NCI-H2171 (cell line): ENCODE measurements at places on chromosomes 12 and 14.

DNA sequence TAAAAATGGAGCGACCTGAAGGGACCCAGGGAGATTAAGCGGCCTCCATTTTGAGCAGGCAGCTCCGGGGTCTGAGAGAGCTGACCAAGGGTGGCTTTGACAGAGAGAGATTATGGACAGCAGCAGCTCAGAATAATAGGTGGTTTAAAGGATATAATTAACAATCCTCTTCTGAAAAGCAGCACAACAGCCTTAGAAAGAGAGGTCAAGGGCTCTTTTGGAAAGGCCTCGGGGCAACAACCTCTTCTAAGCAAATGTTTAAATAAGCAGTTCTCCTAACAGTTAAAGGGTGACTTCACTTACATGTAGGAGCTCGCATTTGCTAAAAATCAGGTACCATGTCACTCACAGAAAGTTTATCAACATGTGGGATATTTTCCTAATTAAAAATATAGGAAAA is 87.2 kb upstream of the FRMD6 start:
- no peak for DNase-seq

DNA sequence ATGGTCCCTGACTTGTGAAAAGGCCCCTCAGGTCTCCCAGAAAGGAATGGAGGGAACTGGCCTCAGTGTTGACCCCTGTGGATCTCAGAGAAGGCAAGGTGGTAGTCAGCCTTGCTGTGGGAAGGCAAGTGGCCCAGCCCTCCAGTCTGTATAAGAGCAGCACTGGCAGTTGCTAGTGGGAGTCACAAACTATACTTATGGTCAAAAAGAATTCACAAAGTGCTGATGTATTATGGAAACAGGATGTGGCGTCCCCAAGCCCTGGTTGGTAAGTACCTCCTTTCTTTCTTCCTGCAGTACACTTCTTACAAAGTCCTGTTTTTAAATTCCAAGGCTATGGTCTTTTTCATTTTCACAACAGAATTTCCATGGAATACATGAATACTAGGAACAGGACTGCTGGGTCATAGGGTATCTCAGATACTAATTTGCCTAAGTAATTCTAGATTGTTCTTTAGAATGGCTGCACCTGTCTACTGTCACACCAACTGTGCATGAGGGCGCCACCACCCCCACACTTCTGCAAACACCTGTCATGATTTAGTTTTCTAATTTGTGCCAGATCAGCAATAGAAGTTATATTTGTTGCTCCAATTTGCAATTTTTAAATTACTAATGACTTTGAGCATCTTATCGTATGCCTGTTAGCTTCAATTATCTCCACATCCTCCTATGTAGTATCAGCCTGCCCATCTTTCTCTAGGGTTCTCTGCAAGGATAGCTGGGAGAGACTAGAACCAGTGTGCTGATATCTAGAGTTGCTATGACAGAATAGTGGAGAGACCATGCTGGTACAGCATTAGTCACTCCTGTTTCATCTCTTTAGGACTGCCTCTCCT is 40.7 kb upstream of the TMEM263 start:
- no peak for DNase-seq

GRCh38 chr12:29110506-29111442 is 38.3 kb upstream of the FAR2 start:
- DNase-seq: no peak

GRCh38 chr12:49260166-49260565 is 4.7 kb upstream of the TUBA1C start:
- no peak for DNase-seq

DNA sequence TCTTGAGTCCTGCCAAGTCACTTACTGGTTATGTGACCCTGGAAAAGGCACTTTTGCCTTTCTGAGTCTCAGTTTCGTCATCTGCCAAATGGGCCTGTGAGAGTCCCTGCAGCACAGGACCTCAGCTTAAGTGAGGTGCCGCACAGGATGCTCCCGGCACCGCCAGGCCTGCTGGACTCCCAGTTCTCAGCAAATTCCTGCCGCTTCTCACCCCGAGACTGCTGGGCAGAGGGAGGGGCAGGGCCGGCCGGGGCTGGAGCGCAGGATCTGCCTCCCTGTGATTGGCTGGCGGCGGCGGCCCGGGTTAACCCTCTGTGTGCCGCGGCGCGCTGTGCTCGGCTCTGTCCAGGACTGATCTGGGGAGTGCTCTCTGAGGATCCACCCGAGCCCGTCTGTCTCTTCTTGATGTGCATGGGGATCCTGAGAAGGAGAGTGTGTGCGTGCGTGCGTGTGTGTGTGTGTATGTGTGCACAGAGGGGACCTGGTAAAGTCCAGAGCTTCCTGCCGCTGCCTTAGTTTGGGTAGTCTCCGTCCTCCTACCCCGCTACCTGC is 8.6 kb downstream of the SETD1B start:
- DNase-seq: no peak

- peak; percentile 21 for DNase-seq
These were observed 50.5 kb upstream of the CCDC175 start for GRCh38 chr14:59627011-59627520.

GRCh38 chr12:49362077-49362476 is 5.2 kb upstream of the SPATS2 start:
- DNase-seq: no peak

GRCh38 chr12:112998987-112999767 is 20.9 kb downstream of the OAS2 start:
- peak; percentile 53 for DNase-seq

GRCh38 chr12:106790020-106790419 is 15.5 kb downstream of the RIC8B start:
- DNase-seq: no peak

- no peak for DNase-seq
These were observed 1.6 kb upstream of the TNFRSF1A start for GRCh38 chr12:6343518-6343917.

DNA sequence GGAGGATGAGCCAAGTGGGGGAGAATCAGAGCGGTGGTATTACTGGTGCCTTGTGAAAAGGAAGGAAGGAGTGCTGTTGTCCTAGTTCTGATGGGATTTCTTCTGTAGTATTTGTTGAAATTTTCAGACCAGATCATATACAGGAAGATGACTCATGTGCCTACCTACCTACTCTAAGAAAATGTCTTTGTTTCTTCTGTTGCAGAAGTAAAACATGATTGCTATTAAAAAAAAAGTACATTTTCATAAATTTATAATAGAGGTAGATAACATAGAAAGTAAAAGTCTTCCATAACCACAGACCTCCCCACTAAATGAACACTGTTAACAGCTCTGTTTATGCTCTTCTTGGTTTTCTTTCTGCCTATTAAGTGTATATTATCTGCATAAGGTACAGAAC is 26.9 kb downstream of the SAMD4A start:
- DNase-seq: no peak

- DNase-seq: no peak
These were observed 53.4 kb downstream of the ELK3 start for GRCh38 chr12:96247563-96247962.

- DNase-seq: no peak
These were observed 32.3 kb upstream of the DACT1 start for GRCh38 chr14:58605465-58605864.

- no peak for DNase-seq
These were observed 66.4 kb upstream of the ARHGAP5 start for GRCh38 chr14:32010604-32011125.

DNA sequence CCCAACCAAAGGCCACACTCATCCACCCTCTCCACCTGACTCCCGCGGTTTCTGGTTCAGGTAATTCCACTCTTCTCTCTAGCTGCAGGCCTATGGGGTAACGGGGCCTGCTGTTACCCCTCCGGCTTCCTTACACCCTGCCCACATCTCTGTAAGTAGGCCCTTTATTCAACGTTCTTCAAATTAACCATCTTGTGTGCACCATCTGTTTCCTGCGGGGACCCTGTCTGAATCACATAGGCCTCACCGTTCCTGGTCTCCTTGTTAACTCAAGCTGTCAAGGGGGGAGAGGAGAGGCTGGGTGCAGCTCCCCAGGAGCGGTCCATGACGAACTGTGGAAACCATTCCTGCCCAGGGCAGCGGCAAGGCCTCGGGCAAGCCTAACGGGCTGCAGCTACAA is 9.3 kb upstream of the DLK1 start:
- DNase-seq: peak; percentile 83

DNA sequence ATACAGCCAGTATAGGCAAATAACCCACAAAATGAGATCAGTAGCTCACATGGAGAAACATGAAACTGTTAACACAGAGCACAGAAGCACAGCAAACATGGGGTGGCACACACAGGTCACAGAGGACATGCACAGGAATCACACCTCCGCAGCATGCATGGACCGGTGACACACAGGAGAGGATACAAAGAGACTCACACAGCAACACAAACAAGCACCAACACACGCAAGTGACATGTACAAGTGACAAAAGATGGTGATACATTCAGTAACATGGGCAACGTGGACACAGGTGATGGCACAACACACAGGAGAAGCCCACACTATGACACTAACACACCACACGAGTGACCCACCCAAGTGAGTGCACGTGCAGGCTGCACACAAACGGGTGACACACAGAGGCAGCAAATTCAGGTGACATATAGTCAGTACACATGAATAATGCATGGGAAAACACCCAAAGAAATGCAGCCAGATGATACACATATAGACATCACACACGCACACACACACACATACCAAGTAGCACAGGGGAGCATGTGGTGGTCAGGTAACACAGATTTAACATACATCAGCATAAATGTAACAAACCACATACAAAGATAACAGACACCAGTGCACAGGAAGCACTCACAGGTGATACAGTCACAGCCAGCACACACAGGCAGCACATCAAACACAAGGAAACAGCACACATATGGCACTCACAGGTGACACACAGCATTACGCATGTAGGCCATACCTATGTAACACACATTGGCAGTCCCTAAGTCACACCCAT is 216.0 kb upstream of the SFSWAP start:
- no peak for DNase-seq

- no peak for DNase-seq
These were observed 12.9 kb downstream of the PRKCH start for GRCh38 chr14:61334197-61334701.

- no peak for DNase-seq
These were observed 20.3 kb downstream of the LRRC74A start for GRCh38 chr14:76846331-76847047.

GRCh38 chr14:99891266-99891665 is 98.1 kb downstream of the EML1 start:
- DNase-seq: no peak

DNA sequence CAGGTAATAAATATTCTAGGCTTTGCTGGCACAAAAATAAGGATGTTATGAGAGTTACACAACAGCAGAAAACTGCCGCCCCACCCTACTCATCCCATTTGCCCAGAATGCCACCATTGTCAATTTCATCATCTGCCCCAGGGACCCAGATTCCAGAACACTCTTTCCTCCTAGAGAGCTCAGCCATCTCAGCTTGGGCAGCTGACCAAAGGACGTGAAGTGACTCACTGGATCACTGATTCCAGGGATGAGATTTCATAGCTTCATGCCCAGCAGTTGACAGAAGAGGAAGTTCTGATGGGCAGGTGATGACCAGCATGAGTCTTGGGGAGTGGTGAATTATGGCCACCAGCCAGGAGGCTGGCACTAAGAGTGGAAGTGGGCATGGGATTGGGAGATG is 450.3 kb downstream of the RMST start:
- DNase-seq: no peak

GRCh38 chr12:97300891-97301290 is 161.7 kb upstream of the RMST start:
- no peak for DNase-seq

- DNase-seq: no peak
These were observed 1210.8 kb downstream of the GALC start for GRCh38 chr14:86782092-86782580.

- no peak for DNase-seq
These were observed 22.3 kb downstream of the DYRK4 start for GRCh38 chr12:4584281-4584680.

GRCh38 chr14:30528778-30529642 is 29.9 kb upstream of the G2E3 start:
- DNase-seq: no peak
